Activated naive CD4-positive, alpha-beta T cell treated with anti-CD3 and anti-CD28 coated beads for 36 hours (primary cell): ENCODE measurements at places on chromosomes 3 and 15. TPM values are rescaled to one million over a fixed set of nuclear protein-coding genes. Genes with fewer than 3 reads are reported as not detected.

GRCh38 chr15:51783967-51784366 lies 32.6 kb downstream of the TMOD2 start:
- no peaks in the 10 kb centered on the region for H3K4me1 ChIP-seq
- no peak overlapping the region for H3K4me3 ChIP-seq
- DNase-seq, result no peak
- no peaks in the 10 kb centered on the region for H3K27me3 ChIP-seq

DNA sequence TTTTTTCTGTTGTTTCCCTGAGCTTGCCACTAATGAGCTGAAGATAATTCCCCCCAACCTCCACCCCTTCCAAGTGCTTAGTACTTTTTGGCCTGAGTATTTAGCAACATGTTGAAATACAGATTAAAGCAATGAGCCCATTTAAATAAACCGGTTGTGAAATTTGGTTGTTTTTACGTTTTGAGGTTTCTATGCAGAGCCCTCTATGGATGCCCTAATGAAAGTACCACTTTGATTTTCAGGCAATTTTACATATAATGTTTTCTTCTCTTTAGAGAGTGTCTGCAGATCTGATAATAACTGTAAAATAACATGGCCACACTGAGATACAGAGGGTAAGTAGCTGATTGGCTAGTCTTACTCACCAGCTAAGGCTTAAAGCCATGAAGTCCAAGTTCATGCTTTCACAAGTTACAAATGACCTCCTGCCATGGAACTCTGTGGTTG lies 139.4 kb upstream of the SLC7A14 start:
- no peaks in the 10 kb centered on the region for H3K36me3 ChIP-seq
- peaks cover 3% of the 10 kb centered on the region for H3K27me3 ChIP-seq
- no peak overlapping the region for H3K4me3 ChIP-seq
- no peak overlapping the region for H3K27ac ChIP-seq
- no peaks in the 10 kb centered on the region for H3K4me1 ChIP-seq

DNA sequence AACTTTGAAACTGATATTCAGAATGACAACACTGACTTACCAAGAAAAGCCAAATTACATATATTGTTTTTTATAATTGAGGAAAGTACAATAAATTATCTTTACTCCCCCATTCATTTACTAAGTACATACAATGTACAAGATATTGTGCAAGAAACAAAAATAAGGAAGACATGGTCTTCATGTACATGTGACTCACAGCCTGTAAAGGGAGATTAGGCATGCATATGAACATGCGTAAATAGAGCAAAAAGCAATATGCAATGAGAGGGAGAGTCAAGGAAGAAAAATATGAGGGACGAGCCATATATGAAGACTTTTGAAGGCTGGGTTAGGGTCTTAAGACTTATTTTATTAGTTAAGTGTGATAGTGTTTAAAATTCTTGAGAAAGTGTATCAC lies 258.4 kb downstream of the GBE1 start:
- no peak overlapping the region for H3K27ac ChIP-seq
- H3K4me1 ChIP-seq, result no peaks in the 10 kb centered on the region
- no peaks in the 10 kb centered on the region for H3K27me3 ChIP-seq
- peaks cover 3% of the 10 kb centered on the region for H3K36me3 ChIP-seq

The PGBD4 gene
- 2.0 TPM for total RNA-seq

The ESYT3 gene
- total RNA-seq, result 1.1 TPM

DNA sequence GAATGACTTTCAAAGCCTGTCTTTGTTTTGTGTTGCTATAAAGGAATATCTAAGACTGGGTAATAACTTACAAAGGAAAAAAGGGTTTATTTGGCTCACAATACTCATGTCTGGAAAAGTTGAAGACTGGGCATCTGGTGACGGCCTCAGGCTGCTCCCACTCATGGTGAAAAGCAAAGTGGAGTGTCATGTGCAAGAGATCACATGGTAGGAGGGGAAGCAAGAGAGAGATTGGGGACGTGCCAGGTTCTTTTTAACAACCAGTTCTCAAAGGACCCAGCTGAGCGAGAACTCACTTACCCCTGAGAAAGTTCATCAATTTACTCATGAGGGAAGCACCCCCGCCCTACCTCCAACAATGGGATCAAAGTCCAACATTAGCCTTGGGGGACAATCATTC lies 929.4 kb downstream of the ROBO1 start:
- no peaks in the 10 kb centered on the region for H3K4me1 ChIP-seq
- no peak overlapping the region for H3K4me3 ChIP-seq
- H3K27me3 ChIP-seq, result no peaks in the 10 kb centered on the region
- H3K36me3 ChIP-seq, result no peaks in the 10 kb centered on the region

DNA sequence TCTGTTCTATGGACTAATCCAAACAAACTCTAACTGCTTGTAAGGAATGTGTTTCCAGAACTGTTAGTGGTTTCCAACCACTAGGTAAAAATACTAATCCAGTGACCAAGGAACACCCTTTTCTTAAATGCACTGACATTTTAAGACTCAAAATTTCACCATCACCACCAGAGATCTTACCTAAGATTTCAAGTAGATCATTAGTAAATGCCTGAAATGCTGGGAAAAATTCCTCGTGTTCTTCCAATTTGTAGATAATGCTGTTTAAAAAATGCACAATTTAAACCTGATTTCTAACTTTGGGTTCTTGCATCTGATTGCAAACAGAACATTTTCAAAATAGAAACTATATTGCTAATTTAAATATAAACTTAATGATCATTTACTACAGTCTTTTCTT lies 63.4 kb downstream of the ESYT3 start:
- DNase-seq, result no peak
- H3K4me3 ChIP-seq, result no peak overlapping the region
- peaks cover 23% of the 10 kb centered on the region for H3K36me3 ChIP-seq
- no peaks in the 10 kb centered on the region for H3K27me3 ChIP-seq
- peaks cover 3% of the 10 kb centered on the region for H3K4me1 ChIP-seq
- no peak overlapping the region for H3K27ac ChIP-seq

GRCh38 chr3:137222736-137223225 lies 265.0 kb downstream of the IL20RB start:
- H3K4me1 ChIP-seq, result no peaks in the 10 kb centered on the region
- H3K36me3 ChIP-seq, result no peaks in the 10 kb centered on the region
- peaks cover 2% of the 10 kb centered on the region for H3K27me3 ChIP-seq
- H3K4me3 ChIP-seq, result no peak overlapping the region

- DNase-seq, result no peak
- no peak overlapping the region for H3K4me3 ChIP-seq
- H3K27ac ChIP-seq, result no peak overlapping the region
- no peaks in the 10 kb centered on the region for H3K36me3 ChIP-seq
- H3K4me1 ChIP-seq, result peaks cover 8% of the 10 kb centered on the region
- H3K27me3 ChIP-seq, result no peaks in the 10 kb centered on the region
Observed at GRCh38 chr3:61008153-61008997, 242.9 kb downstream of the FHIT start.

The SEMA3B gene
- total RNA-seq, result 0.37 TPM
